ENCODE measurements at places on chromosomes 4 and X. TPM values are rescaled to one million over a fixed set of nuclear protein-coding genes. Genes with fewer than 3 reads are reported as not detected.

Gene FOXR2
- total RNA-seq, result not detected

Gene NAP1L5
- 5.5 TPM for total RNA-seq

Gene GPR101
- total RNA-seq, result not detected

Gene MGST2
- 16.8 TPM for total RNA-seq

Gene HERC5
- 0.86 TPM for total RNA-seq

Gene TEX13B
- total RNA-seq, result not detected

Gene TEX28
- not detected for total RNA-seq

Gene GAGE12F
- total RNA-seq, result not detected

GRCh38 chr4:61336488-61336887 lies 136.4 kb downstream of the ADGRL3 start:
- DNase-seq, result no peak

GRCh38 chr4:20629186-20630106 lies 70.8 kb upstream of the PACRGL start:
- no peak for DNase-seq

DNA sequence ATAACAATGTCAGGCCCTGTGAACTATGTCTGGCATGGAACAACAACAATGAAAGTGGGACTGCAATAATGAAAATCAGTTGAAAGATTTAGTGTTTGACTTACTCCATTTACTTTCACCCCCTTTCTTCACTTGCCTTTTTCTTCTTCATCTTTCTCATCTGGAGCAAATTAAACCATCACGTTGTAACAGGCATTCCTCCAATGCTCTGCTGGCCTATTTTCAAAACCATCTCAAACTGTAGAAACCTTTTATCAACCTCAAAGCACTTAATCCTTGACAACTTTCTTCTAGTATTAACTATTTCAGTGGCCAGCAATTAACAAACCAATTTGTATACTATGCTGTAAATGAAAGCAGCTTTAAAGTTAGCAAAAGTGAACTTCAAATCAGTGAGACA lies 8.3 kb downstream of the KLHL13 start:
- no peak for DNase-seq

- no peak for DNase-seq
These were observed 848.1 kb upstream of the DIAPH2 start for GRCh38 chrX:95836517-95836916.

DNA sequence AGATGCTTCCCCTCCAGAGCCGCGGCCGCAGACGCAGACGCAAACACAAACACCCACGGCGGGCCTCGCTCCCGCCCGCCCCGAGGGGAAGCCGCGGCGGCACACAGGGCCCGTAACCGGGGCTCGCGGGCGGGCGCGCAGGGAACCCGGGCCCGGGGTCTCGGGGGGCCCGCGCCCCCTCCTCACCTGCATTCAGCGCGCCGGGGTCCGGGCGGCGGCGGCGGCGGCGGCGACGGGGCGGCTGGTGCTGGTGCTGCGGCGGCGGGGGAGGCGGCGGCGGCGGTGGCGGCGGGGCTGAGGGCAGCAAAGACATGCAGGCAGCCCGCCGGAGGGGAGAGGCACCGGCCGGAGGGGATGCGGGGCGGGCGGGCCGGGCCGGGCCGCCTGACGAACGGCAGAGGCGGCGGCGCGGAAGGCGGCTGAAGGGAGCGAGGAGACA lies 255 bp upstream of the CNOT6L start:
- DNase-seq, result peak; percentile 14

- no peak for DNase-seq
These were observed 75.3 kb downstream of the METTL14 start for GRCh38 chr4:118760493-118760892.

GRCh38 chr4:84417997-84418709 lies 80.9 kb downstream of the NKX6-1 start:
- DNase-seq, result no peak

DNA sequence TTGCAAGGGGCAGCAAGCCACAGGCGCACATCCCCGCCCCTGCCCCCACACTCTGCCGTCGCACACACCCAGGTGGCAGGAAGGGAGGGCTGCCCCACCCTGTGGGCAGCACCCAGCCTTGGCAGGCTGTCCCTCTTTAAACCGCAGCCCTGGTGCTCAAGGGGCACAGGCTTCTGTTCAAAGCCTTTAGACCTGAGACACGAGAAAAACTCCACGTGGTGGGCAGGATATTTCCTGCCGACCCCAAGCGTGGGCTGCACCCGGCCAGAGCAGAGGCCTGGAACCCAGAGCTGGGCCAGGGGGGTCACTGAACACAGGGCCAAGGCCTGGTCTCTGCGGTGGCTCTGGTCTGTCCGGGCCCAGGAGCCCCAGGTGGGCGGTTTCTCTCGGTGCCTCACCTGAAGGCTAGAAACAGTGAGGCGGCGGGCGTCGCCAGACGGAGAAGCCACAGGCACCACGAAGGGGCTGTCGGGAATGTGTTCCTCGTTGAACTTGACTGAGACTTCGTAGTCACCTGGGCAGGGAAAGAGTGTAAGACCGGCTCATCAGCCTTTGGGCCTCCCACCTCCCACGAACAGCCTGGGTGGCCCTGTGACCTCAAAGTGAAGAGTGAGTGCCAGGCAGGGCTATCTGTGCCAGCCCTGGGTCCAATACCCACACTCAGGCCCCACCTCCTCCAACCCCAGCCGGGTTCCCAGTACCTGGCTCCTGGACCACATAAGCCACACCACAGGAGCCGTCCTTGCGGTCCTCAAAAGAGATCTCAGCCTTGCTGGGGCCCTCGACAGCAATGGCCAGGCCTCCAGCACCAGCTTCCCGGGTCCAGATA lies 23.0 kb downstream of the FLNA start:
- DNase-seq, result no peak

DNA sequence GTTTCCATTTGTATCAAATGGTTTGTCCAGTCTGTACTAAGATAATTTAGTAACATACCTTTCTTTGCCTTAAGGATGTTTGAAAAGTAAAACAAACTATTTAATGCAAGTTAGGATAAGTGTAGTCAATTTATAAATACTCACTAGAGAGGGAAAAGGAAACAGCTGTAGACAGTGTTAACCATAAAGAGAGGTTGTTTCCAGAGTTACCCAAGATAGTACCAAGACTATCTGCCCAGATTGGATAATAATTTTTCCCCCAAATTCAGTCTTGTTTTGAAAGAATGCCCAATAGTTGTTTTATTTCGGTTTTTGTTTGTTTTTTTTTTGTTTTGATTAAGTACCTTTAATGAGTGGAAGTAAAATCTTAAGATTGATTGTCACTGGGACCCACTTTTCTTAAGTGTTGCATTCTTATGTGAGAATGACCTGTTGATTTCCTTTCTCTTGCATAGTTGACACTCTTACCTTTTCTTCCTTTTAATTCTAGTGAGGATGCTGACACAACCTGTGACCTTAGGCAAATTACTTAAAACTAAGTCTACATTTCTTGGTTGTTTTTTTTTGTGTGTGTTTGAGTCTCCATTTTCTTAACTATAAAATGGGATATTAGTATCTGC lies 12.8 kb downstream of the AFF1 start:
- no peak for DNase-seq

GRCh38 chr4:97103252-97103651 lies 1040.0 kb downstream of the STPG2 start:
- no peak for DNase-seq

- DNase-seq, result no peak
These were observed 3.2 kb upstream of the GRSF1 start for GRCh38 chr4:70842761-70843435.

DNA sequence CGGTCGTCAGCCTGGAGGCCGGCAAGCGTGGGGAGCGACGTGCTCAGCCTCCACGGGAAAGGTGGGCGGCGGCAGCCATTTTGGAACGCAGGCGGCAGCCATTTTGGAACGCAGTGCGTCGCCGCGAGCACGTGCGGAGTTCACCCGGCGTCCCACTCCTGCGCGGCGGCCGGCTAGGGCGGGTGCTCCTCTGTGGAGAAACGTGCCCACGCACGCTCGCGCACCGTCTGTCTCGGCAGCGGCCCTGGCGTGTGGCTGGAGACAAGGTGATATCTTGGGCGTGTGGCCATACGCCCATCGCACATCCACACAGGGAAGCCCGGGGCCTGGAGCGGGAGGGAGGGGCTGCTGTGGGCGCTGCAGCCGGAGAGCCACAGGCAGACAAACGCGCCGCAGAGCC lies 21.1 kb downstream of the CPLX1 start:
- DNase-seq, result no peak

GRCh38 chr4:183096276-183096965 lies 2.6 kb upstream of the WWC2 start:
- no peak for DNase-seq

DNA sequence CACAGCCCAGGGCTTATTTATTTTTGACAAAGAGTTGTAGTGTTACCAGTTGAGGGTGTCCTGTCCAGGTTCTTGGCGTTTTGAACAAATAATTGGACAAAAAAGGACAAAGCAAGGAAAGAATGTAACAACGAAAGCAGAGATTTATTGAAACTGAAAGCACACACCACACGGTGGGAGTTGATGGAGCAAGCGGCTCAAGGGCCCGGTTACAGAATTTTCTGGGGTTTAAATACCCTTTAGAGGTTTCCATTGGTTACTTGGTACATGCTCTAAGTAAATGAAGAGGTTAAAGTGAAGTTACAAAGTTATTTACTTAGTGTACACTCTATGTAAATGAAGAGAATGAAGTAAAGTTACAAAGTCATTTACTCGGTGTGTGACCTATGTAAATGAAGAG lies 27.8 kb upstream of the OPHN1 start:
- DNase-seq, result no peak

DNA sequence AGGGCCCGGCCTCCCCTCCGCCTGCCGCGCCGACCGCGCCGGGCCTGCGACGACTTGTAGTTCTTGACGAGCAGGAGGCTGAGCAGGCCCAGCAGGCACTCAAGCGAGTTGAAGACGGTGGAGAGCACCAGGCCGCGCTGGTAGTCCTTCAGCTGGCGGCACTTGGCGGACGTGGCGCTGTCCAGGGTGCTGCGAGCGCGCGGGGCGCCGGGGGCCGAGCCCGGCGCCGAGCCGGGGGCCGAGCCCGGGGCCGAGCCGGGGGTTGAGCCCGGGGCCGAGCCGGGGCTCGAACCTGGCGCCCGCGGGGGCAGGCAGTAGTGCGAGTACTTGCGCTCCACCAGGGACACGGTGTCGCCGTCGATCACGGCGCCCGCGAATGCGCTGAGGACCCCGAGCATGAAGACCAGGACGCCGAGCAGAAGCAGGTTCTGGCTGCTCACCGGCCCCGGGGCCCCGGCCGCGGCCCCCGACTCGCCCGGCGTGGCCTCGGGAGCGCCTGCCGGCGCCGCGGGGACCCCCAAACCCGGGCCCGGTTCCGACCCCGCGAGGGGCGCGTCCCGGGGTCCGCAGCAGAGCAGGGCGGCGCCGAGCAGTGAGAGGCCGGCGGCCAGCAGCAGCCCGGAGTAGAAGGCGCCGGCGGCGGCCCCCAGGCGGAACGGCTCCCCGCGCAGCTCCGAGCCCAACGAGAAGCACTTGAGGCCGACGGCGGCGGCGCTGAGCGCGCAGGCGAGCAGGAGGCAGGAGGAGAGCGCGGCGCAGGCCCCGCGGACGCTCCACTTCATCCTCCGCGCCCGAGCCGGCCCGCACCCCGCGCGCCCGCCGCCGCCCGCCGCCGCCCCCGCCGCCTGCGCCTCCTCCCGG lies 584 bp downstream of the TMEM271 start:
- DNase-seq, result peak; percentile 71

DNA sequence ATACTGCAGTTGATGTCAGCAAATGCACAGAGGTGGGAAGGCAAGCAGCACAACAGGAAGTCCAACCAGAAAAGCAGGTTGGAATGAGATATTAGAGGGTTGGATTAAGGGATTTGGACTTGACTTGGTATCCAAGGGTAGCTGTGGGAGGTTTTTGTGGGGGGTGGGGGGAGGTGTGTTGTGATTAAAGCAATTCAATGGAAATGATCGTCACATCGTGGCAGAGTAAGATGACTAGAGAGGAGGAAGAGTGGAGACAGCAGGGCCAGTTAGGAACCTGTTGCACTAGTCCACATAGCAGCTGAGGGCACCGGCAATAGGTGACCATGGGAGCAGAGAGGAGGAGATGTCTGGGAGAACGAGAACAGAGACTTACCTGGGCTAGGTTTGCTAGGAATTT lies 2.4 kb downstream of the SLC25A43 start:
- DNase-seq, result no peak

DNA sequence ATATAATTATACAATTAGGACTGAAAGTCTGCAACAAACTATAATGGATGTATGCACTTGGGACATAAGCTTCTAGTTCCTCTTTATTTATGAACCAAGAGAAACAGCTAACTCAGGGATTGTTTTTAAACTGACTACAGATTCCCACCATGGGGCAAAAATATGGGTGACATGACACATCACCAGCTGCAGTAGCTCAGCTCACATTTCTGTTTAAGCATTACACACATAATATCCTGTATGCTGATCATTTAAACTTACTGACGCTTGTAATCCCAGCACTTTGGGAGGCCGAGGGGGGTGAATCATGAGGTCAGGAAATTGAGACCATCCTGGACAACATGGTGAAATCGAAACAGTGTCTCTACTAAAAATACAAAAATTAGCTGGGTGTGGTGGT lies 11.5 kb downstream of the FGB start:
- DNase-seq, result no peak

GRCh38 chrX:19599253-19599652 lies 83.9 kb upstream of the MAP3K15 start:
- DNase-seq, result no peak

GRCh38 chrX:146934256-146934655 lies 119.7 kb upstream of the CXorf51A start:
- no peak for DNase-seq

DNA sequence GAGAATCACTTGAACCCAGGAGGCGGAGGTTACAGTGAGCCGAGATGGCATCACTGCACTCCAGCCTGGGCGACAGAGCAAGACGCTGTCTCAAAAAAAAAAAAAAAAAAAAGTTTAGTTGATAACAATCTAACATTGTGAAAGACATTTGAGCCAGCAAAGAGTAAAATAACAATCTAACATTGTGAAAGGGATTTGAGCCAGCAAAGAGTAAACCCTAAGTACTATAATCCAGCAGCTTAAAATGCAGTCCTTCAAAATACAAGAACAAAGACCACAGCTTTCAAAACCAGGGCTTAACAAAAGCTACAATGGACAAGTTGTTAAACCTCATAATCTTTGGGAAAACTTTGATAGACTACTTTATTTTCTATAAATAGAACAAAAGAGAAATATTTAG lies 16.9 kb downstream of the MFAP3L start:
- DNase-seq, result no peak

DNA sequence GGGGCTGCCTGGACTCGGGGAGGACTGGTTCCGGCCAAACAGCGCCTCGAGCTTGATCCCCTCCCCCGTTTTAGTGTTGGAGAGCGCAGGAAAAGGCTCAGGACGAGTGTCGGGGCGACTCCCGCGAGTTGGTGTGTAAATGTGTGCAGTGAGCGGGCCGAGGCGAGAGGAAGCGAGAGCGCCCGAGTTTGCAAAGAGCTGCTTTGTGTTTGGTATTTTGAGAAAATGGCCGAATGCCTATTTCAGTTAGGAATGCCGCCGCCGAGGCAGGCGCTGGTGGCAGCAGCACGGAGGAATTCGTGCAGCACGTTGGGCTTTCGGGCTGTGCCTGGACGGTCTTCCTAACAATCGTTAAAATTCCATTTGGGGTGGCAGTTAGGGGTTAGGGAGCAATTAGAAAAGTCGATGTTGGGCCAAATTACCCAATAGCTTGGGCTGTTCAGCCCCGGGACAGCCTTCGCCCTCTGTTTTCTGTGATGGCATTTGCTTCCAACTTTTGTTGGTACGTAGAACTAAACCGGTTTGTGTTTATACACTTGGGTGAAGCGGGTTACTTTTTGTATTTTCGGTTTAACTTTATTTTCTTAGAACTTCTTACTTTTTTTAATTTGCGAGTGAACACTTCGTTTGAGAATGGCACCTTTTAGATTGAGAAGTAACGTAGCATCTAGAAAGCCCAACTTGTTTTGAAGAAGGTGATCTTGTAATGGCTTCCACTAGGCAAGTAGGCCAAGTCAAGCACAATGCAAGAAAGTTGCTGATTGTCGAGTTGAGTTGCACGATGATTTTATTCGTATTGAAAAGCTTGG lies 1.6 kb downstream of the REST start:
- DNase-seq, result peak; percentile 65
